ENCODE measurements at places on chromosomes 3 and 15.

DNA sequence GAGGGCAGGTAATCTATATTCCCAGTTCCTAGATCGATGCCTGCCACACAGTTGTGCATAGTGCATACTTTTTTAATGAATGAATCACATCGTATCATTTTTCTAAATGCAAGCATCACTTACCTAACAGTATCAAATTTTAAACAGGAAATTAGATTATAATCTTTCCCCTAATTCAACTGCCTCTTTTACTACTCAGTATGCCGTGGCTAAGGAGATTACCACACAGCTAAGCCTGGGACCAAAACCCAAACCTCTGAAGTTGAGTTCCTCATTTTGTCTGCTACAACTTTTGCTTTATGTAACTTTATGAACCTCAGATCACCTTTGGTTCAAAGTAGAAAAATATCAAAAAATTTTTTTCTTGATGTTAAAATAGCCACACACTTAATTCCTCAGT lies 53.2 kb upstream of the FNDC3B start:
- DNase-seq = no peak

- no peak for DNase-seq
Measured at GRCh38 chr3:170724599-170725280, 138.9 kb upstream of the SLC7A14 start.

- no peak for DNase-seq
Measured at GRCh38 chr3:48236531-48236930, 4.4 kb upstream of the ZNF589 start.

GRCh38 chr3:23999012-23999641 lies 54.0 kb downstream of the NR1D2 start:
- peak; percentile 85 for DNase-seq

- DNase-seq = no peak
Measured at GRCh38 chr3:143849854-143850549, 1.7 kb upstream of the SLC9A9 start.

DNA sequence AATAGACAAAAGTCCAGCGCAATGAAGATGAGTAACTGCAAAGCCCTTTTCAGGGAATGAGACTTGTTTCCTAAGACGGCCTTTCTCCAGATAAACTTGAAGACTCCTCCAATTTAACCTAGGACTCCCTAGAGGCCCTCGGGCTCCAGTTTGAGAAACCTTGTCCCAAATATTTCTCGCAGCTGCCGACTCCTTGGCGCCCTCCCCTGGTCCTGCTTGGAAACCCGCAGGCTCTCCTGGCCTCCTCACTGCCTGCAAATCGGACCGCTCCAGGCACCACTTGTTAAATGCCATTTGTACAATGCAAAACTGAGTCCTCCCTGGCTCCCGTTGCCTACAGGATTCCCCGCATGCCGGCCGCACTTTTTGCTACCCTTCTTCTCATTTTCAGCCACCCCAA lies 36.8 kb downstream of the MUC4 start:
- DNase-seq = peak; percentile 4

- peak; percentile 87 for DNase-seq
Measured at GRCh38 chr3:156150434-156151066, 30.2 kb downstream of the KCNAB1 start.

DNA sequence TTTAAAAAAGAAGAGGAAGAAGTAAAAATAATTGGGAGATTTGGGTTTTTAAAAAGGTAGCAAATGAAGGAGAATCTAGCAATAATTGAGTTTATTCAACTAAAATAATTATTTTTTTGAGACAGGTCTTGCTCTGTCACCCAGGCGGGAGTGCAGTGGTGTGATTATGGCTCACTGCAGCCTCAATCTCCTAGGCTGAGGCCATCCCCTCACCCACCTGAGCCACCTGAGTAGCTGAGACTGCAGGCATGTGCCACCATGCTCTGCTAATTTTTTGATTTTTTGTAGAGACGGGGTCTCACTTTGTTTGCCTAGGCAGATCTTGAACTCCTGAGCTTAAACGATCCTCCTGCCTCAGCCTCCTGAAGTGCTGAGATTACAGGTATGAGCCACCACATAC lies 27.7 kb upstream of the ARF4 start:
- DNase-seq = no peak

DNA sequence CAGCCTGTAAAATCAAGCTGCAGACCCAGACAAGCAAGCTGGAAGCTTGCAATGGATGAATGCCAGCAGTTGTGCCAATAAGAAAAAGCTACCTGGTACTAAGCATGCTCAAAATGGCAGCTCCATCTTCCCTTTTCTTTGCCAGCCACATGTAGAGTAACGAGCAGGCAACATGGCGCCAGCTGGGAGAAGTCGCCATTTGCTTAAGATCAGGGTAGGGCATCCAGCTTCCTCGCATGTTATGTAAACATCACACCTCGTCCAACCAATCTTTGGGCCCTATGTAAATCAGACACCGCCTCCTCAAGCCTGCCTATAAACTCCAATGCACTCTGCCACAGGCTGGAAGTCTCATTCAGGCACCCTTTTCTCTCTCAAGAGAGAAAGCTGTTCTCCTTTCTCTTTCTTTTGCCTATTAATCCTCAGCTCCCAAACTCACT lies 973.9 kb downstream of the FHIT start:
- DNase-seq = no peak

DNA sequence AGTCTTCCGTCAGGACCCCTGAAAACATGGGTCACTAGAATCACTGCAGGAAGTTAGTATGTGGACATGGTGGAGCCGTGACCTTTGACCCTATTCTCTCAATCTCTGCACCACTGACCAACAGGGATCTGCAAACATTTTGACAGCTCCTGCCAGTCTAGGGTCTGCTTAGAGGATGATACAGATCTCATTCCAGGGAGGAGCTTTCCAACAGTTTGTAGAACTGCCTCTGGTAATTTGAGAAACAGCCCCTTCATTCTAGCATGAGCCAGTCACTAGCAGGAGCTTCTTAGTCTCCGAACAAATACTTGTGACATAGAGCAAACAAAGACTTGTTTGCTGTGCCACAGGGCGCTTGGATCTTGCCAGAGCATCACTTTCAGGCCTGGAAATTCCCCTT lies 270.3 kb upstream of the CFAP20DC start:
- no peak for DNase-seq

- no peak for DNase-seq
Measured at GRCh38 chr3:182234881-182235280, 523.2 kb downstream of the SOX2 start.

DNA sequence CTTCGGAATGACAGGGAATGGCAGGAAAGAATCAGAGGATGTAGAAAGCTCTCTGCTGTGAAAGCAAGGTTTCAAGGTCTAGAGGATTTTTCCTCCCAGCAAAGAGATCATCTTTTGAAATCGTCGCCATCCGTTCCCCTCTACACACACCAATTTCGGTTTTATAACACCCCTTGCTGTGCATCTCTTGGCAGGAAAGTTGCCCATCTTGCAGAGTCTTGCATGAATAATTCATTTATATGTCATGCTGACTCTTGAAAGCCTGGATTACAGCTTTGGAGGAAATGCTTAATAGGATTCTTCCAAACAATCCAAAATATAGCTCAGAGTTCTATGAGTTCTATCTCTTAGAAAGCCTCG lies 262.7 kb downstream of the CHL1 start:
- no peak for DNase-seq

- DNase-seq = no peak
Measured at GRCh38 chr3:13495351-13495813, 15.3 kb downstream of the HDAC11 start.
